ENCODE measurements at places on chromosomes 12 and 14.

- peak; percentile 36 for DNase-seq
Observed at GRCh38 chr12:70692681-70693288, 55.6 kb upstream of the PTPRB start.

GRCh38 chr14:24057867-24058259, 6.1 kb downstream of the CARMIL3 start:
- DNase-seq = no peak

DNA sequence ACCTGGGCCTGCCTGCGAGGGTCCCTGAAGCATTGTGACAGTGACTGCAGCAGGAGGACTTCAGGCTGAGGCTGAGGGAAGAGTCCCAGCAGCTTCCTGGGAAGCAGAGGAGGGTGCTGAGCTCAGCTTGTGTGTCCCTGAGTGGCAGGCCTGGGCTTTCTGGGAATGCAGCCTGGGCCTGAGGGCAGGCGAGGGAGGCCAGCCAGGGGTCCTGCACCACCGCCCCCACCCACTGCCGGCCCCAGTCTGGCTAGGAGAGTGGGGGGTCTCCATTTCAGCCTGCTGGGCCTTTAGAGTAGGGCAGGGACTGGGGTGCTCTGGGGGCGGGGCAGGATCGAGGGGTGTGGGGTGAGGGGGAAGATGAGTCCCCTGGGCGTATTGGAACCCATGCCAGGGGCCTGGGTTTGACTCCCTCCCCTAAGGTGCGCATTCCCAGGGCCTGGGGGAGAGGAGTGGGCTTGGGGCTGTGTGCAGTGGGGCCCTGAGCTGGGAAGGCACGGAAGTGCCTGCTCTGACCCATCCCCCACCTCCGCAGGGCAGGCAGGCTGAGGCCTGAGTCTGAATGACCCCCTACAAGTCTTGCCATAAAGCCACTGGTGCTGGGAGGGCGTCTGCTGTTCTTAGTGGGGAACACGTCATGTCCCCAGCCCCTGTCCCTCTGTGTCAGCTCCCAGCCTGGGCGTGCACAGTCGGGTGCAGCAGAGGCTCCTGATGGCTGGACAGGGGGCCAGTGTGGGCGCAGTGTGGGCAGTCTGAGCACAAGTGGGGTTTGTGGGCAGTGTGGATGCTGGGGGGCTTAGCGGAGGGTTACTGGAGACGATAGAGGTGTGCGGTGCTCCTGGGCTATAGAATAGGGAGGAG, 46.4 kb downstream of the KRT80 start:
- no peak for DNase-seq

DNA sequence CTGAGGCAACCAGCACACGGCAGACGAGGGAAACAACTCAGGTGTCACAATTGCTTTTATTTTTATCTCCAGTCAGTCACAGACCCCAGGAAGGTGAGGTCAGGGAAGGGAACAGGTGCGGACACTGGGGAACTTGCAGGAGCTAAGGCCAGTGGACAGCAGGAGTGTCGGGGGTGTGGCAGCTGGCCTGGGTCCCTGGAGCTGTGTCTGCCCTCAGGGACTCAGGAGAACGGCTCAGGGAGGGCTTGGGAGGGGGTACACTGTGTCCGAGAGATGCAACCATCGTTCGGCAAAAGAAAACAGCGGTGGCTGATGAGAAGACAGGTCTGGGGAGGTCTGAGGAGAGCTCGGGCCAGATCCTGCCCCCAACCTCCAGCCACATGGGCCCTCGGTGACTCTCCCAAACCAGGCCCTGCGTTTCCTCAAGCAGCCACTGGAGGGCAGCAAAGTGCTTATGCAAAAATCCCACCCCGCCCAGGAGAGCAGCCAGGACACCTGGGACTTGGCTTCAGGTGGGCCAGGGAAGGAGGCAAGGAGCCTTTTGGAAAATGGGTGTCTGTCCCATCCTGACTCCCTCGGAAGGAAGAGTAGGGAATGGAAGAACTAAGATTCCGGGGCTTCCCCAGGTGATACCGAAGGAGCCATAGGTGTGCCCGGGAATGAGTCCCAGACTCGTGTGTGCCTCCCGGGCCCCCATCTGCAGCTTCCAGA, 24.1 kb upstream of the BCDIN3D start:
- peak; percentile 73 for DNase-seq

- no peak for DNase-seq
Observed at GRCh38 chr12:128992550-128992949, 139.3 kb downstream of the GLT1D1 start.

DNA sequence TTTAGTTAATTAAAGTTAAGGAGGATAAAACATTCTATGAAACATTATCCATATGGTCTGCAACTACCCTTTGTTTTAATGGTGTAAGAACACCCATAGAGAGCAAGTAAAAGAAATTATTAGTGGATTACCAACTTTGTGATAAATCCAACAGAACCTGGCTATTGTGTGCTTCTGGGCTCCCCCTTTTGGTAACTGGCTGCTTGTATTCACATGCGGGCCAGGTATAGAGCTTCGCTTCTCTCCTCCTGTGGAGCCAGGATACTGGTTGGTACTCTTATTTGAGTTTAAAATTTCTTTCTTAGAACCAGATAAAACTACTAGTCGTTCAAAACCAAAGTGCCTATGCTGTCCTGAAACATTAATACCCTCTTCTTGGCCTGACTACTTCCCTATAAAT, 81.0 kb downstream of the PTPRR start:
- no peak for DNase-seq

Data from ACHN (cell line).